GM18507 (cell line): ENCODE measurements at places on chromosomes 3 and 15.

DNA sequence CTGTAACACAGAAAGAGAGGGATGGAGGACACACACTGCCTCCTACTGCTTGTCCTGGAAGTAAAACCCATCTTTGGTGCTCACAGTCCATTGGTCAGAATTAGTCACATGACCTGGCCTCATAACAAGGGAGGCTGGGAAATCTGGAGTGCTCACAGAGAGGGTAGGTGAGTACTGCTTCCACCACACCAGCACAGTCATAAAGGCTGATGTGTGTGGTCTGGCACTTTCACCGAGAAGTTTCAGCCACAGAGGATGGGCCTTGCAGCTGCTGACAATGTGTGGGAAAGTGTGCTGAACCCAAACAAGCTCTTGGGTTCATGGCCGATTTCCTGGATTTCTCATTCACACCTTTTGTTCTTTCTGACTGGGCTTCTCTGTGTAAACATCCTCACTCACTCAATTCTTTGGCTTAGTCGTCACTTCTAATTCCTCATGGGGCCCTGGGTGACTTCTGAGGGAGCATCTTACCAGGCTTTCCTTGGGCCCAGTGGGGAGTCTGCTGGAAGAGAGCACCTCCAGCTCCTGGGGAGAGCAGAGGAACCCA is 100.7 kb downstream of the ASB7 start:
- DNase-seq = peak; percentile 54

DNA sequence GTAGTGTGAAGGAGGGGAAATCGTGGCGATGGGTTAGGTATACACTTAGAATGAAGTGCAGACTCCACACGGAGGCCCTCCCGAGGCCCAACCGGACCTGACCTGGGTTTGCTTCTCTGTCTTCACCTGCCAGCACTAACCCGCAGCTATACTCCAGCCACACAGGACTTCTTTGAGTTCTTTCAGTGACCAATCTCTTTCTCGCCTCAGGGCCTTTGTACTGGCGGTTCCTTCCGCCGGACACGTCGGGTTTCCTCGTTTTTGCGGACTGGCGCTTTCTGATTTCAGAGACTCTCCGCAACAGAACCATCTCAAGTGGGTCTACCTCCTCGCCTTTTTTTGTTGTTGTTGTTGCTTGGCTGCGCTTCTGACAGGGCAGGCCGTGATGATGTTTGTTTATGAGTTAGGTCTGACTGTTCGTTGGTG is at the start of gene NEIL1:
NEIL1 (plus strand) TSS at position 244 of the 426 bp plus-strand sequence. CDS start 1,867 bp downstream, outside the sequence.
- no peak for DNase-seq

GRCh38 chr3:152176241-152176640 is 92.5 kb upstream of the MBNL1 start:
- DNase-seq = no peak

DNA sequence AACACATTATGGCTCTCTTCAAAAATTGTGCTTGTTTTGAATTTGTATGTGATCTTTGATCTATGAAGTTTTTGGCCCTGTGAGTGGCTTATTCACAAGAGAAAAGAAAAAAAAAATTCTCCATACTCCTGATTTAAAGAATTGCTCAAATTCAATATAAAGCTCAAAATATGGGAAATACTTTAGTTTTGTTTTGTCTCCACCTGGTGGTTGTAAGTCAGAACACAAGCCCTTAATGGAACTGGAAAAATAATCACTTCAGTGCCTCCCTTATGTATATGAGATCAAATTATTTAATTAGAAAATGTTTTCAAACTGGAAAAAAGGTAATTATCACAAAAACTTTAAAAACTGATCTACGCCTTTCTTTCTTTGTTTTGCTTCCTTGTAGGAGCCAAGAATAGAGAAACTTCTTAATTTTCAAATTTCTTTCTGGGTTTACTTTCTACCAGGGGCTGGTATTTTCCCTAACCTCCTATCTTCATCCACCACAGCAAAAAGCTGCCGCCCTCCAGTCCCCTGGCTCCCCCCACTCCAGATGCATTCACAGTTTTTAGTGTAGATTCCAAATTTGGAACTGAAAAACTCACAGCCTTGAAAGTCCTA is 50.6 kb downstream of the SERP1 start:
- DNase-seq = peak; percentile 18

DNA sequence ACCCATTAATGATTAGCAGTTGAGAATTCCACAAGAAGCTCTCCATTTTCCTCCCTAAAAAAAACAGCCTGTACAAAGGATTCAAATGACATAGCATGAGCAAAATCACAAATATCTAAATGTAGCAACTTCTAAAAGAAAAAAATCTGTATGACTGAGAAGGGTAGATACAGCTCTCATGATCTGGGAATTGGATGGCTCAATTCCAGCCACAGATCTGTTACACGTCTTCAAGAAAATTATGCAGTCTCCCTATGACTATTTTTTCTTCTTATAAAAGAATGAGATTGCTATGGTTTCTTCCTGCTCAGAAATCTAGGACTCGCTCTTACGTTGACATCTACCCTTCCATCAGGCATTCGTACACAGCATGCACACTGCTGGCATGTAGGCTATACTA is 71.5 kb downstream of the PLCH1 start:
- DNase-seq = no peak

DNA sequence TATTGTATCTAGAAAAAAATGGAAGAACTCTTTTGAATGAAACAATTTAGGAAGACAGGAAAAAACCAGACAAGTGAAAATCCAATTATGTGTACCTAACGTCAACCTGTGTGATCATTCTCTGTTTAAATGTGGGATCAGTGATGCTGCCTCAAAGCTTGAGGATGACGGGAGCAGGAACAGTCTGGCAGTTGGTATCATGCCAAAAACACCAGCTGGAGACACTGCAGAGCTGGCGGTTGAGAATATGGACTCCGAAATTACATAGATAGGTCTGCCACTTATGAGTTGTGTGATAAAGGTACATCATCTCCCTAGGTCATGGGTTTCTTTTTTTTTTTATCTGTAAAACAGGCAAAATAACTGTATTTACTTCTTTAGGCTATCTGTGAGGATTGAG is 480.5 kb downstream of the CNTN4 start:
- no peak for DNase-seq
